ENCODE measurements at places on chromosomes 13 and 19.

- no peak for DNase-seq
Observed at GRCh38 chr19:41753159-41753558, 2.2 kb upstream of the CEACAM6 start.

DNA sequence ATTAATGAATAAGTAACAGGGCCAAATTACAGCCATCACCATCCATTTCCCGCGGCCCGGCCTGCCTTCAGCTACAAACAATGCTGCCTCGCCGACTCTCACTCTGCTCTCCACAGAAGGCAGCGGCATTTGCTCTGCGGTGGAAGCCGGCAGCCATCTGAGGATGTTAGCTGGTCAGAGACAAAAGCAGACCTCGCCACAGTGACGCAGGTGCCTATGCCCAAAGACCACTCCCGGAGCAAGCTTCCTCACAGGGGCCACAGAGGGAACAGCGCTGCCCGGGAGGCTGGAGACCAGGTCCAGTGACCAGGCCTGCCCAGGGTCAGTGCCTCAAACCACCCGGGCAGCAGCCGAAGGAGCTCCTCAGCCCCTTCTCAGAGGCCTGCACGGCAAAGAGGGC lies 16.4 kb downstream of the PEPD start:
- no peak for DNase-seq

- DNase-seq = no peak
Observed at GRCh38 chr19:35545855-35546381, 492 bp downstream of the TMEM147 start.

DNA sequence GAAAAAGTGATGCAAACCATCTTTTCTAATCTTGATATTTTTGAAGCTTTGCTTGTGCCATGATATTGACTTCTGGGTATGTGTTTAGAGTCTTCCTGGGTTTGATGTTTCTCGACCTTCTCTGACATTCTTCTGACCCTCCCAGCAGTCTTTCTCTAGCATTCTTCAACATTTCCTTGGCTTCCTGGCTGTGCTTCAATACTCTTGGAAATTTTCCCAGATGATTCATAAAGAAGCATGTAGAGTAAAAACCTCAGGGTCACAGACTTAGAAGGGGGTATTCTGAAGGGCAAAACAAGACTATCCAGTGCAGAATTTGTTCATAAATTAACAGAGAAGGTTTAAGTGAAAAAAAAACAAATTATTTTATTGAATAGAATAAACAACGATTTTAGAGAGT lies 946.3 kb upstream of the PCDH9 start:
- no peak for DNase-seq

DNA sequence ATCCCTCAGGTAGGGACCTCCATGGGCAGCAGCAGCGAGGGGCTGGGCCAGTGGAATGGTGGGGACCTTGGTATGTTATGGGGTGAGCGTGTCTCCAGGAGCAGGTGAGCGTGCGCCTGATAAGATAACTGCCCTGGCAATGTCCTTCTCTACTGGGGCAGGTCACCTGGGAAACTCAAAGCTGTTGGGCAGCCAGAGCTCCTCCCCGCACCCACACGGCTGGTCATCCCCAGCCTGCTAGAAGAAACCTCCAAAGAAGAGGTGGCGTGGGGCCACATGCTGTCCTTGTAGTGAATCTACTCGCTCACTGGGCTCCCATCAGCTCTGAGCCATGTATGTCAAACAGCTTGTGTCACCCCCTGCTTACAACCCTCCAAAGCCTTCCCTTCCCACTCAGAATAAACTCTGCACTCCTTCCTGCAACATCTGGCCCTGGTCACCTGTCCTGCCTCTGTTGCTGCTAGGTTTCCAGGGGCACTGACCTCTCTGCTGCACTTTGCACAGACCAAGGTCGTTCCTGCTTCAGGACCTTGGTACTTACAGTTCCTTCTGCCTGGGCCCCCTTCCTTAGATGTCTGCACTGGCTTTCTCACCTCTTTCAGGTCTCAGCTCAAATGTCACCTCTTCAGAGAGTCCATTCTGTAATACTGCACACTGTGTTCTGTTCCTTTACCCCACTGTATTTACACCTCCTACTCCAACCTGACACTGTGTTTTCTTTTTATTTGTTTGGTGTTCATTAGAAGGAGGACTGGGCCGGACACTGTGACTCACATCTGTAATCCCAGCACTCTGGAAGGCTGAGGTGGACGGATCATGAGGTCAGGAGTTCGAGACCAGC lies 1.8 kb upstream of the ATP4A start:
- DNase-seq = no peak

DNA sequence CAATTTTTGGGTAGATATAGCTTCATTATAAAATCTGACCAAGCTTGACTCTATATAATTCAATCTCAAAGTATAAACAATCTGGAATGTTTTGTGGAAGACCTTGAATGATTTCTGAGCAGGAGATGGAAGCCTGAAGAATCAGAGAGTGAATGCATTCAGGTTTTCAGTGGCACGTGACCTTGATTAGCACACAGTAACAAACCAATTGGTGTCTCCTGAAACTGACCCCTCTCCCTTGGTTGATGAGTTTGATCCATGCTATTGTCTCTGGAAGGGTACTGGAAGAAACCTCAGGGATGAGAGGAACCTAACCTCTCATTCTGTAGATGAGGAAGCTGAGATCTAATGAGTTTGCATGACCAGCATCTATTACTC lies 39.6 kb downstream of the PCDH8 start:
- no peak for DNase-seq

- DNase-seq = no peak
Observed at GRCh38 chr19:53246498-53246897, 8.2 kb downstream of the ZNF677 start.

DNA sequence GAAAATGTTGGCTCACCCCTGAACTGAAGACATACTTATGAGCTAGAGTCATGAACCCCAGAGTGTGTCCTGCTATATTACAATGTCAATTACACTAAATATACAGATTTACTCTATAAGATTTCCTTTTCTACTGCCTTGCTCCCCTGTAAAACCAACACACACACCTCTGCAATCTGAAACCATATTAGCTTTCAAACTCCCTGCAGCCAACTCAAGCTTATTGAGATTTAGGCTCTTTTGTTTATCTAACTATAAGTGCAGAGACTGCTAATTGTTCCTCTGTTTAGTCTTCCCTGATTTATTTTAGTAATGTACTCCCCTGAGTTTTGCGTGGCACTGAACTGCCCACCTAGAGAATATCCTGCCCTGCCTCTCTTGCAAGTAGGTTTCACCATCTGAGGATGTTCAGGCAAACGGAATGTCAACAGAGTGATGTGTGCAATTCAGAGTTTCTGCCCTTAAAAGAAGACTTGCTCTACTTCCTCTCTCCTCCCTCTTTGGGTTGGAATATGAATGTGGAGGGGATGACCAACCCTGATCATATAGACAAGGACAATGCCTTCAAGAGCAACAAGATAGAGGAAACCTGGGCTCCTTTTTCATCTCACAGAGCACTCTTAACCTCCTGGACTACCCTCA lies 22.3 kb downstream of the FAM216B start:
- no peak for DNase-seq

Measured in right kidney (tissue), 9 donors.